ENCODE measurements at places on chromosomes 13 and 19. TPM values are rescaled to one million over a fixed set of nuclear protein-coding genes. Genes with fewer than 3 reads are reported as not detected.

The ZNF556 gene
- polyA plus RNA-seq = 31.5 TPM

The PRX gene
- 8.8 TPM for polyA plus RNA-seq

The ZNF730 gene
- polyA plus RNA-seq = 3.1 TPM

The FAM32A gene
- polyA plus RNA-seq = 62.7 TPM

The ABCC4 gene
- 3.4 TPM for polyA plus RNA-seq

The ADGRE2 gene
- 1.8 TPM for polyA plus RNA-seq

The FLT3LG gene
- 3.1 TPM for polyA plus RNA-seq

DNA sequence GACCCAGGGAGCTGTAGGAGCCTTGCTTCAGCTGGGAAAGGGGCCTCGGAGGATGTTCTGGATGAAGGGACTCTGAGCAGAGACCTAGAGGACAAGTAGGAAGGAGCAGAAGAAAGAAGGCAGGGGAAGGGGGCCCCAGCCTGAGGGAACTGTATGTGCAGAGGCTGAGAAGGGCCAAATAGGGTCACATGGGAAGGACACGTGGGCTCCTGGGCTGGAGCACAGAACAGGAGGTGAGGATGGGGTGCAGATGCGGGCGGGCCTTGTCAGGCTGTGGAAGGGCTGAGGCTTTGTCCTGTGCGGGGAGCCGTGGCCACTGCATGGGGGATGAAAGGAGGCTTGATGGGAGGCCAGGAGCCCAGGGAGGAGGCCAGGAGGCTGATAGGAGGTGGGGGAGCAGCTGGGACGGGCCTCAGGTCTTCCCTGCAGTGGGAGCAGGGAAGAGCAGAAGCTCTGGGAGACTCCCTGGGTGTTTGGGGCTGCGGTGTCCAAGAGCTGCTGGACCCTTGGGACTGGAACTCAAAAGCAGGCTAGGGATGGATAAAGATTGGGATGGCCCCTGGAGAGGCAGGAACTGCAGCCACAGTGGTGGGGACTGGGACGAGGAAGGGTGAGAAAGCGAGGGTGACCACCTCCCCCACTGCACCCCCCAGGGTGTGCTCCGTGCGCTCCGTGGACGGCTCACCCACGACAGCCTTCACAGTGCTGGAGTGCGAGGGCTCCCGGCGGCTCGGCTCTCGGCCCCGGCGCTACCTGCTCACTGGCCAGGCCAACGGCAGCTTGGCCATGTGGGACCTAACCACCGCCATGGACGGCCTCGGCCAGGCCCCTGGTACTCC, 11.4 kb upstream of the LTBP4 start:
- no peak for DNase-seq

DNA sequence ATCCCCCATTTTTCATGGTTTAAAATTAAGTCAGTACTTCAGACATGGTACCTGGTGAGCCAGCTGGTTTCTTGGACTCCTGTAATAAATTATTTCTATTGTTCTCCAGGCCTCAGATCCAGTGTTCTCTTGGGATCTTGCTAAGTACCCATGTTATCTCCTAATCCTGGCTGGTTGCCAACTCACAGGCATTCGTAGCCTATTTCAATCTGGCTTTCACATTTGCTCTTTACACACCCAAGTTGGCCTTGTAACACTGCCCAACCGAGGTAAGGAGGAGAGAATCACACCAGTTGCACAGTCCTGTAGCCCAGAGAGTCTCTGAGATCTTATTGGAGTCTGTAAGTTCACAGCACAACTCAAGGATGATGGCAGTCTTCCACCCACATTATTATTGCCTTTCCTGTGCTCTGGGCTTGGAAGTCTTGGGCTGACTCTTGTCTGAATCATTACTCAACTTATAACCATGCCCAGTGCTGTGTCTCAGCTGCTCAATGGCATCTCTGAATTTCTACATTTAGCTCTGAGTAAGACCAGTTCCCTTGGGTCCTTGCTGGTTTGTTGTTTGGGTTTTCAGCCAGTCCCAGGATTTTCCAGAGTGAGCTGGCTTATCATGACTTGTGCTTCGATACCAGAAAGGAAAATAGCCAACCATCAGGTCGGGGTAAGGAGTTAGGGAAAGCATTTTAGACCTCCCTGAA, 76.6 kb upstream of the KLF12 start:
- no peak for DNase-seq

DNA sequence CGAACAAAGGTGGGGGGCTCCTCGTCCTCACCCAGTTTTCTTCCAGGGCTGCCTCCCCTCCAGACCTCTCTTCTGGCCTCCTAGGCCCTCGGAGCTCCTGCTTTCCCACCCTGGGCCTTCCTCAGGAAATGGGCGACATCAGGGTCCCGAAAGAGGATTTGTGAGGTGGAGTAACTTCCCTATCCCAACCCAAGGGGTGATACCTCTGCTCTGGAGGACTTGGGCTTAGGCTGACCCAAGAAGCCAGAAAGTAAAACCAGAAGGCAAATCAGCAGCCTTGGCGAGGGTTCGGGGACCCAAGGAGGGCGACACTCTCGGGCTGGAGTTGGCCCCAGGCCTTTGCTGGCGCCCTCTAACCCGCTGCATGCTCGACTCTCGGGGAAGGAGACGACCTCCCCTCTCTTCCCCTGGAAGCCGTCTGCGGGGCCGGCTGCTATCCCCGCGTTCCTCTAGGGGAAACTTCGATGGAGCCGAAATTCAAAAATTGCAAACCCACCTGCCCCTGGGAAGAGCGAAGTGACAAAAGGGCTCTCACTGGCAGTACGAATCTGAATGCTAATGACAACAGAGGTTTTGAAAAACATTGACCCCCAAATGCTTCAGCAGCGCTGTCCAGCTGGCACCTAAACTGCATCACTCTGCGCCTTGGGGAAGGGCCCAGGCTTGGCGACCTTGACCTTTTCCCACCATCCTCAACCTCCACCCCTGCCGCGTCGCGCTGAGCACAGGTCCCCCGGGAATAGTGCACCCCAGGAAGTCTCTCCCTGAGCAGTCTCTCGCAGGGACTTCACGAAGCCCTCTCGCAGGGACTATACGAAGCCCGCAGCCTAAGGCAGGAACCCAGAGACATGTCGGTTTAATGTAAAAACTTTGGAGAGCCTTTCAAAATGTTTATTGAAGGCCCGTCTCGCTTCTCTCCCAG, 2.4 kb downstream of the PDX1 start:
- DNase-seq = no peak

DNA sequence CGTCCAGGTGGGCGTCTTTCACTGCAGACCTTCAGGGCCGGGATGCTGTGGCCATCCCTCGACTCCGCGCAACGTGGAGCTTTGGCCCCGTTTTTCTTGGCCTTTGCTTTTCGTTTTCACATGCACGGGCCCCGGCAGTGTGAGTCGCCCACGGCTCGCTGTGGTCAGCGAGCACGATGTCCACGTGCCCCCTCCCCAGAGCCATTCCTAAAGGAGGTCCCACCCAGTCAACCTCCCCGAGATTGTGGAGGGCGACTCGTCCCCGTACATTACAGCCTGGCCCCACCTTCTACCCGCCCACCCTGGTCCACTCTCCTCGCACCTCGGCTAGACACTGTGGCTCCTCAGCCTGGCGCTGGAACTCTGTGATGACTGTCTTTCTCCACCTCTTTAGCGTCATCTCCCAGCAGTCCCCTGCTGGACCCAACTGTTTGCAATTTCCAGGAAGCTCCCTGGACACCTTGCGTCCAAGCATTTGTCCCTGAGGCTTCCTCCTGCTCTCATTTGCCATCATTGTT, 405 bp downstream of the ZNF446 start:
- no peak for DNase-seq

DNA sequence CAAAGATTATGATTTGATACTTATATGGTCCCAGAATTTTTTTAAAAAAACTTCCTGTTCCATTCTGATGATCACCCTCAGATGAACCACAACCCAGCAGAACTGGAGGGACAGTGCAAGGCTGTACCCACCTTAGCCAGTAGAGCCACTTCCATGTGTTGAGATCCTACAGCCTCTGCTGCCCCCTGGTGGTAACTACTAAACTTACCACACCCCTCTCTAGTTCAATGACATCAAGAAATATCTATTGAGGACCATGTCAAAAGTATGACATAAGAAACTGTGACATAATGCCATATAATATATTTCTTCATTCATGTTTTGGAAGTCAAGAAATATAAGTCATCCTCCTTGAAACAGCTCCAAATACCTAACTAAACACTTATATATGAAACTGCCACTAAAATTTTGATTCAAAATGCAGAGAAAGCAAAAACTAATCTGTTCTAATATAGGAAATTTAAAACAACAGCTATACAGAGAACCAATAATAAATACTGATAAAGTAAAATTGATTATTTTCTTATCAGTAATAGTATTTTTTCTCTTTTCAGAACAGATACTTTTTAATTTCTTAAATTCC, 412.6 kb downstream of the KCTD12 start:
- DNase-seq = peak; percentile 75

DNA sequence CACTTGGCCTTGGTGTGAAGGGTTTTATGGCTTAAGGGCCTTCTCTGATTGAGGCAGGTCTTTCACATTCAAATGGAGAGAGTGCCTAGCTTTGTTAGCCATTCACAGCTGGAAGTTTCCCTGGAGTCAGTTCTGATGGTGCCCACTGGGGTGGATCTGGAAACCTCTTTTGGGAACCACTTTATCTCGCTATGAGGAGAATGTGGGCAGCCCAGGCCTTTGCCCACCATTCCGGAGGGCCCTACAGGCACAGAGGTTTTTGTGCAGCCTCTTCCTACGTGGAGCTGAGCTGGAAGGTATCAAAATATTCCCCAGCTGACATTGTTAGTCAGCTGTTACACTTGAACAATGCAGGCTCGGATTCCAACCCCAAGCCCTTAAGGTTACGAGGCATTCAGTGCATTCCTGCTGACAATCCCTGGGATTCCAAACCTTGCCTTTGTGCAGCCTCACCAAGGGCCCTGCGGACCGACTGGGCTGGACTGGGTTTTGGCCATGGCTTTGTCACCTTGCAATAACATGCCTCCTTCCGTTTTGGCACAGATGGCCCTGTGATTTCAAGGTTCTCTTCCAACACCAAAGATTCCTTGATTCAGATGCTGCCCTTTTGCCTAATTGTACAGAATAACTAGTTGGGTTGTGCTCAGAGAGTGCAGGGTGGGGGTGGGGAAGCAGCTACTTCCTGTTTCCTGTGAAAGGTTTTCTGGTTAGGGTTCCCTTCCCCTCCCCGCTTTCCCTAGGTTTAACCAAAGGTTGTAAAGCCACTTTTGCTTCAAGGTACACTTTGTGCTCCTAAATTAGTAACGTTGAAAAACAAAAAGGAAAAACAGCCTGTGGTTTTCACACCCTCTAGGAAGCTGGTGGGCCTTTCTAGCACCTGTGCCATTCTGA, 27.0 kb downstream of the SAE1 start:
- no peak for DNase-seq

DNA sequence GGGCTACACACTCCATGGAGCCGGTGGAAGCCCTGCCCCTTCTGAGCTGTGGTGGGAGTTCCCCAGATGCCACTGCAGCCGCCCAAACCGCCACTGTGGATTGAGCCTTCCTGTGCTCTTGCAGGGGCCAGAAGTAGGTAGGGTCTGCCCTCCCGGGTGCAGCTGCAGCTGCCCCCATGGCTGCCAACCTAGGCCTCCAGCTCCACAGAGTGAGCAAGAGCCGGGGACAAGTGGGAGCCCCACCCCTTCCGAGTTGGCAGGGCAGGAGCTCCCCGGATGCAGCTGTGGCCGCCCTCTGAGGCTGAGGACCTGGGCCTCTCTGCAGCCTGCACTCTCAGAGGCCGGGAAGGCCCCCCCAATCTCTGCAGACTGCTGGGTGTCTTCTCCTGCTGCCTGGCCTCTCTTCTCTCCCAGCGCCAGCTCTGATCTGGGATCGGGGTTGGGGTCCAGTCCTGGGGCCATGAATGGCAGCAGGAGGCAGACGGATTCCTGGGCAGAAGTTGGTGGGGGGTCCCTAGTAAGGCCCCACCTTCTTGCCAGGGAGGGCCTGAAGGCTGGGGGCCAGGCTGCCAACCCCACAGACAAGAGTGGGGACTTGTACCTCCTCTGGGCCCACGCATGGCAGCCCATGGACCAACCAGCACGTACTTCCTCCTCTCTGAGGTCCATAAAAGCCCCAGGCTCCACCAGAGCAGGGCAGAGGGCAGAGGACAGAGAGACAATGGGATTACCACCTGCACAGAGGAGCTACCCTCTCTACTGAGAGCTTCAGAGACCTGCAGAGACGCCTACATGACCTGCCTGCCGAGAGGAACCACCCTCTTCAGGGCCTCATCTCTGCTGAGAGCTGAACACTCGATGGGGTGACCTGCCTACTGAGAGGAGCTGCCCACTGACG, 28.9 kb downstream of the AP2S1 start:
- DNase-seq = no peak

DNA sequence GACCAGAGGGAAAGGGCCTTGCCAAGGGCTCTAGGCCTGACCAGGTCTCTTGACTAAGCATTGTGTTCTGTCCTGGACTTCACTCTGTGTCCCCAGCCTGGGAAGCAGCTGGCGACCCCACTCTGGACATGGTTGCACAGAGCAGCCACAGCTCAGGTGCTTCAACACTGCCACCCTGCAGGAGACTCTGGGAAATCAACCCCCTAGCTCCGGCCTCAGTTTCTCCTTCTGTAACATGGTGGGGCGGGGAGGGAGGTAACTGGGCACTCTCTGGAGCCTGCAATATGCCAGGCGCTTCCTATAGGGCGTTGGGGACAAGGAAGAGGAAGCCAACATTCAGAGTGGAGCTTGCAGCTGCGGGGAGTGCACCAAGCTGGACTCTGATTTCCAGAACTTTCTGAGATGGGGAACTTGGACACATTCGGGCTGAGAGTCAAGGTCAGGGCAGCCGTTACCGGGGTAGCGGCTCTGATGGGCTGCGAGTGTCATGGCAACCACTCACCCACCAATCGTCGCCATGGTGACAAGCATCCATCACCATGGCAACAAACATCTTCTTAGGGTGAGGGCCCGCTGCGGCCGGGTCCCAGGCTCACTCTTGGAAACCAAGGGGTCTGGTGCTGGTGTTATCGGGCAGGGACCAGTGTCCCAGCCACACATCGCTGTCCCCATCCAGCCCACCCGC, 12.8 kb downstream of the F2RL3 start:
- no peak for DNase-seq

- no peak for DNase-seq
These were observed 22.2 kb downstream of the RASA3 start for GRCh38 chr13:114110091-114110829.

DNA sequence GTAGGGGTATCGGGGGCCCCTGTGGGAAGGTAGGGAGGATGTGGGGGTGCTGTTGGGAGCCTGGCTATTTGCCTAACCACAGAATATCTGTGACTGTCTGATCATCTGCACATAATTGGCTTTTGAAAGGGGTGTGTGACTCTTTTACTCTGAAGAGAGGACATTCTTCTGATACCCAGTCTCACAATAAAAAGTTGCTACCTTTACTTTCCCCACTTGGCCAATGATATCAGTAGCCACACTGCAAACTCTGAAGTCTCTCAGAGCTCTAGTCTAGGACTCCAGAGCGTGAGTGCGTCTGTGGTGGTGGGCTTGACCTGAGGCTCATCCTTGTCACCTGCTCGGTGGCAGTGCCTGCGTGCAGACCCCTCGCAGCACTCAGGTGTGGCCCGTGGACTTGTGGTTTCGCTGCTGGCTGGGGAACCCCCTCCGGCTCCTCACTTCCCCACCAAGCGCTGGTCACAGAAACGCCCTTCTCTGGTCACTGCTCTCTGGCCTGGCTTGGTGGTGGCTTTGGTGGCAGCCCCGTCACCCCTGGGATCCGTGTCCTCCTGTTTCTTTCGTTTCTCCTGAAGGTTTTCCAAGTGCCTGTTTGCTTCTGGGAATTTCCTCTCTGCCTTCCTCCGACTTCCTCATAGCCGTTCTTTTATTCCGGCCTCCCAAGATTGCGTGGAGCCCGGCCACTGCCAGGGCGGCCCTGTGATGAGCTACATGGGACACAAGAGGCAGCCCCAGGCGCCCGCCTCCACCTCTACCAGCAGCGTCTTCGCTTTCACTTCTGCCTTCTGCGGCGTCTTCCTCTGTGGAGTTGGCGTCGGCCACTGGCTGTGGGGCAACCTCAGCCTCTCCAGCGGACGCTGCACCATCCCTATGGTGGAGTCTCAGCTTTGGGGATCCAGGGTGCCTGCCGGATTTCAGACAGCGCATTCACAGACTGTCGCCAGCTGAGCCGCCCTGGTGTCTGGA, 78.0 kb downstream of the ATP11A start:
- DNase-seq = no peak

Data from muscle of back (tissue), 13 donors.